ENCODE measurements at places on chromosomes 7 and 10.

DNA sequence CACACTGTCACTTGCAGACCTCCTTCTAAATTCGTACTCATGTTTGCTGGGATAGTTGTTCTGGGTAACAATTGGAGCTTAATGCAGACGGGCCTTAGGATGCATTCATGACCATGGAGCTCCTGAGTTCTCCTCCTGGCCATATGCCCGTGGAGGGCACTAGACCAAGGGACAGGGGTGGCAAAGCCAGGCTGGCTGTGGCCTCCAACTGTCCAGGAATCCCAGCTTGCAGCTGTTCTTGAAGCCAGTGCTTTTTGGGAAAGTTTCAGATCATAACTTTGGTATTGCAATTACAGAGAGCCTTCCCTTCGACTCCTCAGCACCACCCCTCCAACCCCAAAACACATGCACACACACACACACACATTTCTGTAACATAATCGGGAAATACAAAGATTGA lies 30.6 kb downstream of the ANTXRL start:
- DNase-seq: no peak

- no peak for DNase-seq
Measured at GRCh38 chr10:88893611-88894010, 13.6 kb downstream of the STAMBPL1 start.

DNA sequence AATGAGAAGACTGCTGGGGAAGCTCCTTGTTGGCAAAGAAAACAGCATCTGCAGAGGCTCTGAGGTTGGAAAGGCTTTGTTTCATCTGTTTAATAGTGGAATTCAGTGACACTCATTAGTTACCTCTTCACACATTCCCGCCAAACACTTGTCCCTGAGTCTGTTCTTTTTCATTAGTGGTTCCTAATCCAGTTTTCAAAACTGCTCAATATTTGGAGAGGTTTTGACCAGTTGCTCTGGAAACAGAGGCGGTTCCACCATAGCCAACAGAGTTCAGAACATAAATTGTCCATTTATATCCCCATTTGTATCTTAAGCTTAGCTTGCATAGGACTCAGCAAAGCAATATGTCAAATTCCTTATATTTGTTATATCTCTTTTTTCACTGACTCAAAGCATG lies 754.6 kb downstream of the AUTS2 start:
- no peak for DNase-seq

GRCh38 chr10:42637648-42638054 lies 719 bp downstream of the ZNF33B start:
- no peak for DNase-seq

GRCh38 chr10:21518641-21519396 lies 6.7 kb downstream of the SKIDA1 start:
- no peak for DNase-seq

DNA sequence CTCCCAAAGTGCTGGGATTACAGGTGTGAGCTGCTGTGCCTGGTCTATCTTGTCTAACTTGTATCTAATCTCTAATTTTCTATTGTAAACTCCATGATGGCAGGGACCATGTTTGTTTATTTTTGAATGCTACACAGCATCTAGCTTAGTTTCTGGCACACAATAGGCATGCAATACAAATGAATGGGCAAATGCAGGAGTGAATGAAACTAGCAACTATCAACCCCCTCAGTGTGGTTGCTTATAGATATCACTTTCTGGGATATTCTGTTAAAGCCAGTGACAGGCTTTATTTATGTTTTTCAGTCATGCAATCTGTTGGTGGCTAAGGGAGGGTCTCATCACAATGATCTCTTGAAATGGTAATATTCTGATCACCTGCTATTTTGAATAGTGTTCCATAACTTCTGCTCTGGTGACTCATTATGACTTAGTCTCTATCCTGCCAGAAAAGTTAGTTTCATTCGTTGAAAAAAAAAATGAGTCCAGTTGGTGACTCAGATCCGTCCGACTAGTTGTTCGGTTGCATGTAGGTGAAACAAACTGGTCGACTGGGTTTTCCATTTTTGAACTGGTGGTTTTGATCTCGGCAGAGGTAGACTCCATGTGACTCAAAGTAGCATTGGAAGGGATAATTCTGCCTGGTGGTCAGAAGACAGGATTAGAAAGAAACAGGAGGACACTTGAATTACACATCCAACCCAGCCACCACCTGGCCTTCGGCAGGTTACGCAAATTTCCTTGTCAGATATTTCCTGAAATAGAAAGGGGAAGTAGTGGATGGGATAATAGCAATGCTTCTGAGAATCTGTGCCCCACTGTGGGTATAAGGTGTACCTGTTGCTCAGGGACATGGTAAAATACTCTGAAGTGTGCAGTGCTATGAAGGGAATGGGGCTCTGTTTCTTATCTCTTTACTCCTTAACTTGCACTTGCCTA lies 76.8 kb downstream of the GATA3 start:
- no peak for DNase-seq

- no peak for DNase-seq
Measured at GRCh38 chr7:32428546-32428945, 61.6 kb downstream of the LSM5 start.

DNA sequence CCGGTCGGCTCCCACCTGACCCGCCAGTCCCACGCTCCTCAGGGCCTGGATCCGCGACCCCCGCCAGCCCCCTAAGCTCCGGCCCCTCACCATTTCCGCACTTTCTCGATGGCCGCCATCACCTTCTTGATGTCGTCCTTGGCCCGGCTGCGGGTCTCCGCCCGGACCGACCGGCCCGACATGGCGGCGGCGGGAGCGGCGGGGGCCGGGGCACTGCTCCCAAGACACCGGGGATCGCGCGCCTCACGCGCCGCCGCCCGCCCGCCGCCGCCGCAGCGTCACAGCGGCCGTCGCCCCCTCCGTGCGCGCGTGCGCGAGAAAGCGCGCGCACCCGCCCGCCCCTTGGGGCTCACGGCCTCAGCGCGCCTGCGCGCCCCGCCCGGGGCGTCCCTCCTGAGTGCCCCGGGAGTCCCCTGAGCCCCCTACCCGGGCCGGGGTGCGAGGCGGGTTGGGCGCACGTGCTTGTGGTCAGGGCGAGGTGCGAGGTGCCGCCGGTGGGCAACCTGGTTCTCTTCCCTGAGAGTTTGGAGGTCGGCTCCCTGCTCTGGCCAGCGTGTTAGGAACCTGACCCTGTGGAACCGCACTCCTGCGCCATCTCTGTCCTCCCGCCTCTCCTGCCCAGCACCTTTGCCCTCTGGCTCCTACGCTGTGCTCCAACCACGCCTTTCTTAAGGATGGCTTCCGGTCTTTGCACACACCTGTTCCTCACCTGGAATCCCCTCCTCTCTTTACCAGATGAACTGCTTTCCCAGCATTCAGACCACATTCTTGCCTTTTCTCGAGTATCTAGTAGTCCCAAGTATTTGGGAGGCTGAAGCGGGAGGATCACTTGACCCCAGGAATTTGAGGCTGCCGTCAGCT lies at the start of gene BCL7B:
Gene BCL7B, minus strand, starts transcription at position 294 of the 861 bp plus-strand sequence. Its CDS starts 112 bp downstream, at position 182.
- peak; percentile 85 for DNase-seq

DNA sequence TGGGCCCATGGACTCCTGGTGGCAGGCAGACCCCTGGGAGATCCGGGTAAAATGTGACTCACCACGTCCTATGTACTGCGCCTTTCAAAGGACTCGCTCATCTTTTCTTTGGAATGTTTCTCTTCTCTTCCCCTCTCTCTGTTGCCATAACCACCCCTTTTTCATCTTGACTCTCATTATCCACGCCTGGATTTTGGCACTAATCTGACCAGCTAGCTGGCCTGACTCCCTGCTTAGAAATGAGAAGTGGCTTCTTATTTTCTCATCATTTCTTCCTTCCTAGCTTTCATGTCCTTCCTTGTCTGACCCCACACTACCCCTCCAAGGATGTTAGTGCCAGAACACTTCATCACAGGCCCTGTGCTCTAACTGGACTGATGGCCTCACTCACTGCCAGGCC lies 98.0 kb upstream of the FAM171A1 start:
- no peak for DNase-seq

- no peak for DNase-seq
Measured at GRCh38 chr10:109963439-109963838, 40.1 kb upstream of the XPNPEP1 start.

- DNase-seq: no peak
Measured at GRCh38 chr10:36341471-36341870, 699.4 kb upstream of the FZD8 start.

DNA sequence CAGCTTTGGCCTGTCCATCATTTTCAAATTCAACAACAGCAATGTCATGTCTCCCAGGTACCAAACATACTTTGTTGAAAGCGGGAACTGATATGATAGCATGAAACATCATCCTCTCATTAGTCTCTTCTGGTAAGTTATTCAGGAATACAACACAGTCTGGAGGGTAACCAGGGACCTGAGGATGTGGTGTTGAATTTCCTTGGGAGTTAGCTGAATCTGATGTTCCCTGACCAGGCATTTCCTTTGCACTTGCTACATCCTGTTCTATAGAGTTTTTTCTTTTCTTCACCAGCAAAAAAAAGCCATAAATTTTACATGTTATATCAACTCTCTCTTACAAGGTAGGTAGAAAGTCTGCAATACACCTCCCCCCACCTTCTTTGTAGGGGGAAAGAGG lies 97.8 kb upstream of the AFAP1L2 start:
- DNase-seq: no peak

- no peak for DNase-seq
Measured at GRCh38 chr10:123117644-123118417, 17.9 kb upstream of the HMX3 start.

DNA sequence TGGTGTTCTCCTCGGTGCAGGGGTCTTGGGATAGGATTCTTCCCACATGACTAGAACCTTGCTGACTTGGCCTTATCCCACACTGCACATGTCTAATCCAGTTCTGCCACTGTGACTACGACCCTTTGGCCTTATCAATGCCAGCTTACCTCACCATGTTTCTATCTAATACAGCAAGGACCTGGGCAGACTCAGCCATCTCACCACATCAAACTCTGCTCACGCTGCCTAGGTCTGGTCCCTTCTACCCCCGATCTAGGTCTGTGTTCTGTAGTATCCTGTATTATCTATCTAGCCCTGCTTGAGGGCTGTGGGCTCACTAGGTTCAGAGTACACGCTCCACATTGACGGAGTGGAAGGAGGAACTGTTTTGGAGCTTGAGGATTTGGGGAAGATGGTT lies 282.4 kb downstream of the HPSE2 start:
- no peak for DNase-seq

GRCh38 chr7:122307228-122307621 lies 2.7 kb upstream of the FEZF1 start:
- no peak for DNase-seq

DNA sequence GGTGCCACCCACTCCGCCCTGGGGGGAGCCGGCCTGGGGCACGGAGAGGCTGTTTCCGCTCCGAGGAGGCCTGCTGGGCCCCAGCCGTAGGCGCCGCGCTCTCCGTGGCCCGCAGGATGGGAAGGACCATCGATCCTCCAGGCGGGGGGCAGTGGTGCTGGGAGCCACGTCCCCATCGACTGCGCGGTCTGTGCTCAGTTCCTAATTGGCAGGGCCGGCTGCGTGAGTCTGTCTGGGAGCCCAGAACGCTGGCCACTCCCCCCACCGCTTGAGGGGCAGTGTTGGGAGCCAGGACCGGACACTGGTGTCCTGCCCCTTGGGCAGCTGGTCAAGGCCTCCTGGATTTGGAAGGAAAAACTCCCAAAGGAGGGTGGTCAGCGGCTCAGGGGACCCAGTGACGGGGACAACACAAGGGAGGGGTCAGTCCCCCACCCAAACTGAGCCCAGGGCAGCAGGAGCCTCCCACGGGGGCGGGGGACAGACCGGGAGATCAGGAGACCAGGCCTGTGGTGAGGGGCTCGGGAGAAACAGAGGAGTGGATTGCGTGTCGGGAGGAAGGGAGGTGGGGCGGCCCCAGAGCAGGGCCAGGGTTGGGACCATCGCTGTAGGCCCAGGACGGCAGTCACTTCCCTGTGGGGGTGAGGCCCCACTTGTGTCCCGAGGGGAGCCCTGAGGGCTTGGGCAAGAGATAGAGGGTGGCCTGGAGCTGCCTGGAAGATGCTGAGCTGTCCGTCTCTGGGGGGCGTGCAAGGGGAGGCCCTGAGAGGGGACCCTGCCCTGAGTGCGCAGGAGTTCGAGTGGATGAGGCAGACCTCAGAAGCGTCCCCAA lies 89.0 kb downstream of the UNCX start:
- DNase-seq: no peak

DNA sequence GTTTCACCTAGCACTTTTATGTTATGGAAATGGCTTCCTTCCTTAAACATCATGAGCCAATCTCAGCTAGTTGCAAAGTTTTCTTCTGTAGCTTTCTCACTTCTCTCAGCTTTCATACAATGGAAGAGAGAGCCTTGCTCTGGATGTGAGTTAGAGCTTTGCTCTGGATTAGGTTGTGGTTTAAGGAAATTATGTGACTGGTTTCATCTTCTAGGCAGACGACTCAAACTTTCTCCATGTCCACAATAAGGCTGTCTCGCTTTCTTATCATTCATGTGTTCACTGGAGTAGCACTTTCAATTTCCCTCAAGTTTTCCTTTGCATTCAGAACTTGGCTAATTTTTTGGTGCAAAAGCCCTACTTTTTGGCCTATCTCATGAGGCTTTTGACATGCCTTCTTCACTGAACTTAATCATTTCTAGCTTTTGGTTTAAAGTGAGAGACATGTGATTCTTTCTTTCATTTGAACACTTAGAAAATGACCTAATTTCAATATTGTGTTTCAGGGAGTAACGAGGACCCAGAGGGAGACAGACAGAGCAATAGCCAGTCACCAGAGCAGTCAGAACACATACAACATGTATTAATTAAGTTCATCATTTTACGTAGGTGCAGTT lies 49.8 kb downstream of the CNOT4 start:
- DNase-seq: no peak

DNA sequence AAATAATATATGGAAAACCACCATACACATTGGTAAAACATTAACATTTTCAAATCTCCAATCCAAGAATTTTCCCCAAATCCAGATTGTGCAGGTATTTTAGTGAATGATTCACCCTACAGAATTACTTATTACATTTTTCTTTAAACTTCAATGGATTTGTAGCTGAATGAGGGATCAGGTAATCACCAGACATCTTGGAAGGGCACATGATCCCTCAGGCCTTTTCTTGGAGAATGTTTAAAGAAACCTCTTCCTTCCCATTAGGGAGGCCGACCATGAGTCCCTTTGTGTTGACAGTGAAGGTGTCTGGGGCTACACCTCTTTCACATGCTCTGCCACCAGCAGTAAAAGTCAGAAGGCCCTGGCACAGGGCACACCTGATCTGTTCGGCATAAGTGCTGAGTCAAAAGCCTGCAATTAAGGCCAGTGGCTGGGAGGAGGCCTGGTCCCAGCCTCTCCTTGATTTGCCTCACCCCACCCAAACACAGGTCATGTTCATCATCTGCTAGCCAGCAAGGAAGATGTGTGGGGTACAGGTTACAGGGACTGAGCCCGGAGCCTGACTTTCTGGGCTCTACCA lies 207.7 kb downstream of the SNX10 start:
- no peak for DNase-seq

- no peak for DNase-seq
Measured at GRCh38 chr10:54120806-54121205, 680.2 kb downstream of the PCDH15 start.

- DNase-seq: peak; percentile 13
Measured at GRCh38 chr10:103592186-103593021, 98.9 kb downstream of the NEURL1 start.

GRCh38 chr10:88971221-88972061 lies 18.9 kb upstream of the ACTA2 start:
- DNase-seq: no peak

GRCh38 chr10:77514870-77515269 lies 122.7 kb downstream of the KCNMA1 start:
- DNase-seq: no peak

Measured in bone marrow (tissue), 2 donors.